Lower lobe of right lung (tissue), 2 donors: ENCODE measurements at places on chromosomes 5 and 9.

DNA sequence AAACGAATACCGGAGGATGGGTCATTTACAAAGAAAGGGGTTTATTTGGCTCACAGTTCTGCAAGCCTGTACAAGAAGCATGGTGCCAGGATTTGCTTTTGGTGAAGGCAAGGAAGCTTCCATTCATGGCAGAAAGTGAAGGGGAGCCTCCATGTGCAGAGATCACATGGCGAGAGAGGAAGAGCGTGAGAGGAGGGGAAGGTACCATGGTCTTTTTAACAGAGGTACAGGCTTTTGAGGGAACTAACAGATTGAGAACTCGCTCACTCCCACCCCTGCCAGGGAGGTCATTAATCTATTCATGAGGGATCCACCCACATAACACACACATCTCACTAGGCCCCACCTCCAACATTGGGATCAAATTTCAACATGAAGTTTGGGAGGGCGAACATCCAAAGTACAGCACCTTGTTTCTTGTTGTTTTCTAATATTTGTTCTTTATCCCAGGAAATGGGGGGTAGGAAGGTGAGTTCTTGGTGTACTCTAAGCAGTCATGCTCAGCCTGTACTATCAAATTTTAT, 18.5 kb downstream of the TMC1 start:
- peaks cover 7% of the 10 kb centered on the region for H3K4me1 ChIP-seq
- H3K4me3 ChIP-seq = no peak overlapping the region
- no peaks in the 10 kb centered on the region for H3K27me3 ChIP-seq
- peak overlapping the region; percentile 49 for H3K27ac ChIP-seq

DNA sequence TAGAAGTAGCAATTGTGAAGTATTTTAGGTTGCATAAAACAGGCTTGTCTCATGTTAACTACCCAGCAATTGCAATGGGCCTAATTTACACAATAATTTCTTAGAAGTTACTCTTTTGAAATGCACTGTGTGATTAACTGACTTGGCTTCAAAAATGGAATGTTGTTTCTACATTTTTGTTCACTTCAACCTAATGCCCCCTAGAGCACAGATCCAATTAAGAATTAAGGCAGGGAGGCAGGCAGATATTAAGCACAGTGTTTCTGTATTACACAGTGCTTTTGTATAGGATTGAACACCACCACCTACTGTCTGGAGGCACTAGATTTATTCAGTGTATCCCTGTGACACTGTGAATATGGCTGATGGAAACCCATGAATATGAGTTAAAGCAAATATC, 302.1 kb downstream of the FBXL17 start:
- H3K27ac ChIP-seq = no peak overlapping the region
- H3K36me3 ChIP-seq = no peaks in the 10 kb centered on the region
- DNase-seq = no peak
- no peaks in the 10 kb centered on the region for H3K27me3 ChIP-seq
- H3K4me3 ChIP-seq = no peak overlapping the region

DNA sequence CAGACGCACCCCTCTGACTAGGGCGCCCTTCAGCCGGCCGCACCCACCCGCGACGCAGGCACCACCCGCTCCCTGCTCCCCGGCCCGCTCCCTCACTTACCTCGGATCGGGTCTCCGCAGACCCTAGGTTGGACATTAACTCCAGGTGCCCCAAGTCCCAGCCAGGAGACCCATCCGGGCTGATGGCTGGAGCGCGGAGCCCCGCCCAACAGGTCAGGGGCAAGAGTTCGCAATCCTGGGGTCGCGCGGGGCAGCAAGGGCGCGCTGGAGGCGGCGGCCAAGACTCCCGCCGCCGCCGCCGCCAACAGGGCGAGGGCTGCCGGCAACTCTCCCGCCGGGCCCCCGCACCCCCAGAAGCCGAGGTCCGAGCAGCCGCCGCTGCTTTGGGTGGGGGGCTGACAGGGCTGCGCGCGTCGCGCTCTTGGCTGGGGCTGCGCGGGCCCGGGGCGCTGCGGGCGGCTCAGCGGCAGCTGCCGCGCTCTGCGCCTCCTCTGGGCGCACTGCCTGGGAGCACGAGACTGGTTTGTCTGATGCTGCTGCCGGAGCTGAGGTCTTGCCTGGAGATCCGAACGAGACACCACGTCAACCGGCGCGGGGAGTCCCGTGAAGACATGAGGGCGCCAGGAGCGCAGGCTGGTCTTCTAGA, at the start of gene GDNF:
Gene GDNF (minus strand): TSS at position 635 of the 646 bp plus-strand sequence. CDS start 5,245 bp downstream, outside the sequence.
- peak within 1 kb of the TSS; percentile 41 for H3K4me3 ChIP-seq
- H3K27me3 ChIP-seq = peaks cover 82% of the 10 kb centered on the region
- no peak within 1 kb of the TSS for H3K27ac ChIP-seq
- no peak for DNase-seq
- peaks cover 40% of the 10 kb centered on the region for H3K4me1 ChIP-seq
- H3K36me3 ChIP-seq = no peaks in the 10 kb centered on the region

DNA sequence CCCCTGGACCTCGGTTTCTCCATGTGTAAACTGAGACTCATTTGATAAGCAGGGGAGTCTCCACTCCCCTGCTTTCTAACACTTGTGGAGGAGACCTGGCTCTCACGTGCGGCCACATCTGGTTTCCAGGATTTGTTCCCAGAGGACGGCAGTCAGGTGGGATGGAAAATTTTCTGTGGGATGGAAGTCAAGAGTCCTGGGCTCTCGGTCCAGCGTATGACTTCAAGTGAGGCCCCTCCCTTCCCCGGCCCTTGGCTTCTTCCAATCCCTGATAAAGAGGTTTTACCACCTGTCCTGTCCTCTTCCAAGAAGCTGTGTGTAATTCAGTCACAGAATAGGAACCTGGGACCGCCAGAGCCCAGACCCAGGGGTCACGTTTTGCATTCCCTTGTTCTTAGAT, 35.0 kb downstream of the TMOD1 start:
- H3K4me3 ChIP-seq = no peak overlapping the region
- no peaks in the 10 kb centered on the region for H3K36me3 ChIP-seq
- no peaks in the 10 kb centered on the region for H3K4me1 ChIP-seq
- no peaks in the 10 kb centered on the region for H3K27me3 ChIP-seq

DNA sequence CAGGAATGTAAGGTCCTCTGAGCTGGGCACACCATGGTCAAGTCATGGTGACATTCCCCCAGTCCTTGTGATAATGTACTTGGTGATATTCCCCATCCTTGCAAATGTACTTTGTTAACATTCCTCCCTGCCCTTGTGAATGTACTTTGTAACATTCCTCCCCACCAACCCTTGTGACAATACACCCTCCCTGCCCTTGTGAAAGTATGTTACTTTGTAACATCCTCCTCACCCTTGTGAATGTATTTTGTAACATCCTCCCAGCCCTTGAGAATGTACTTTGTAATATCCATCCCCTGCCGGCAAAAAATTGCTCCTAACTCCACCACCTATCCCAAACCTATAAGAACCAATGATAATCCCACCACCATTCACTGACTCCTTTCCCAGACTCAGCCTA, 53.3 kb downstream of the RAPGEF6 start:
- no peak overlapping the region for H3K27ac ChIP-seq
- H3K4me3 ChIP-seq = no peak overlapping the region
- H3K36me3 ChIP-seq = no peaks in the 10 kb centered on the region
- DNase-seq = no peak
- H3K27me3 ChIP-seq = no peaks in the 10 kb centered on the region

GRCh38 chr5:168244838-168245559, 46.4 kb upstream of the WWC1 start:
- DNase-seq = no peak
- H3K27me3 ChIP-seq = no peaks in the 10 kb centered on the region
- no peak overlapping the region for H3K4me3 ChIP-seq
- no peak overlapping the region for H3K27ac ChIP-seq
- no peaks in the 10 kb centered on the region for H3K36me3 ChIP-seq

- no peak for DNase-seq
- peaks cover 8% of the 10 kb centered on the region for H3K4me1 ChIP-seq
- no peaks in the 10 kb centered on the region for H3K27me3 ChIP-seq
Measured at GRCh38 chr5:176959051-176959450, 47.5 kb downstream of the UIMC1 start.

GRCh38 chr5:154047324-154047723, 8.6 kb downstream of the MFAP3 start:
- H3K4me3 ChIP-seq = no peak overlapping the region
- H3K4me1 ChIP-seq = peaks cover 16% of the 10 kb centered on the region
- H3K27ac ChIP-seq = no peak overlapping the region
- peaks cover 25% of the 10 kb centered on the region for H3K36me3 ChIP-seq

- no peaks in the 10 kb centered on the region for H3K27me3 ChIP-seq
- no peak overlapping the region for H3K4me3 ChIP-seq
- H3K4me1 ChIP-seq = no peaks in the 10 kb centered on the region
- DNase-seq = no peak
- H3K27ac ChIP-seq = no peak overlapping the region
- no peaks in the 10 kb centered on the region for H3K36me3 ChIP-seq
Measured at GRCh38 chr5:57736716-57737115, 254.1 kb upstream of the ACTBL2 start.

DNA sequence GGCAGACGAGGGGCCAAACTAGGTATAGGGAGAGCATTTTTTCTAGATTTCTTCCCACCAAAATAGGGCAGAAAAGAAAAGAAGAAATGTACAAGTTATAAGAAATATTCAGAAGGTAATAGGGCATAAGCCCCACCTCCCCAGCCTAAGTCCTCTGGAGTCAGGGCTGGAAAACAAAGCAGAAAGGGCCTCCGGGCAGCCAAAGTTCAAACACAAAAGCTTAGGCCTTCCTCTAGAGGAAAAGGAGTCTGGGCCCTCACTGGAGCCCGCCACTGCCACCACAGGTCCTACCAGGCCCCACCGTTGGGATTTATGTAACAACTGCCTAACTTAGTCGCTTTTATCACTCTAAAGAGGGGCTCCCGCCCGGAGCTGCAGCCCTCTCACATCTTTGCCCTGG, 27.6 kb downstream of the TBC1D2 start:
- peaks cover 20% of the 10 kb centered on the region for H3K4me1 ChIP-seq
- DNase-seq = no peak
- peaks cover 91% of the 10 kb centered on the region for H3K36me3 ChIP-seq
- H3K4me3 ChIP-seq = no peak overlapping the region

GRCh38 chr9:115025721-115026120, 92.2 kb downstream of the TNC start:
- H3K27me3 ChIP-seq = no peaks in the 10 kb centered on the region
- H3K27ac ChIP-seq = no peak overlapping the region
- H3K36me3 ChIP-seq = no peaks in the 10 kb centered on the region
- no peaks in the 10 kb centered on the region for H3K4me1 ChIP-seq
- DNase-seq = no peak

GRCh38 chr9:111949919-111950318, 53.3 kb downstream of the UGCG start:
- no peak for DNase-seq
- no peak overlapping the region for H3K4me3 ChIP-seq

DNA sequence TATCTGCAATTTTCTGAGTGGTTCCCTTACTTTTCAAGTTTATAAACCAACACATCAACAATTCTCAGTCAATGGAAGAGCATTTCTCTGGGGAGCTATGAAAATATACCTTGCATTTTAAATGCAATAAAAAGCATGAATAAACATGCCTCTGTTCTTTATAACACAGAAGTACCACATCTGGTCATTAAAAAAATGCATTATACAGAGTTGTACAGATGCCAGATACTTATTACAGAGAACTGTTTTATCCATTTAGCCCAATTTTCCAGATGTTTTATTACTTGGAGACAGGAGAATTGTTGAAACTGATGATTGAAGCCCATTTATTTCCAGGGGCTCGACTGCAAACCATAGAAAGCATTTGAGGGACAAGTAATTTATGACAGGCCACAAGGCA, 19.2 kb upstream of the HEXB start:
- H3K27ac ChIP-seq = no peak overlapping the region
- no peaks in the 10 kb centered on the region for H3K27me3 ChIP-seq
- no peaks in the 10 kb centered on the region for H3K4me1 ChIP-seq

DNA sequence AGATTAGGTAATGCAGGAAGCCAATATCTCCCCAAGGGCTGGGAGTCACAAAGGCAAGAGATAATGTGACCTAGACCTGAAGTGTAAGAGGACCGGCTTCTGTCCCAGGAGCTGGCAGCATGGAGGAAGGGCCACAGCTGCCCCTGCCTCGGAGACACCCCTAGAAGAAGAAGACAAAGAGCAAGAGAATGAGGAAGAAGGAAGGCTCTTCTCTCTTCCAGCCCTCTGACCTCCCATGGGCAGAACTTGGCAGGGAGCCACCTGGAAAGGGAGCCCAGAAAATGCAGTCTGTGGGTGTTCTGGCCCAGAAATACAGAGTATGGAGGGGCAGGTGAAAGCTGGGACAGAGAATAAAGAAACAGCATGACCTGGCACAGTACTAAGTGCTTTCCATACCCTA, 151.0 kb downstream of the C5orf15 start:
- no peak for DNase-seq
- H3K4me1 ChIP-seq = peaks cover 31% of the 10 kb centered on the region
- no peak overlapping the region for H3K27ac ChIP-seq
- no peak overlapping the region for H3K4me3 ChIP-seq
- no peaks in the 10 kb centered on the region for H3K36me3 ChIP-seq

- H3K27ac ChIP-seq = no peak overlapping the region
- H3K4me3 ChIP-seq = no peak overlapping the region
- H3K36me3 ChIP-seq = no peaks in the 10 kb centered on the region
- no peak for DNase-seq
- H3K27me3 ChIP-seq = no peaks in the 10 kb centered on the region
- no peaks in the 10 kb centered on the region for H3K4me1 ChIP-seq
Measured at GRCh38 chr5:146717951-146718350, 160.6 kb downstream of the PPP2R2B start.

GRCh38 chr5:159734366-159734765, 181.9 kb upstream of the ADRA1B start:
- no peak overlapping the region for H3K4me3 ChIP-seq
- no peaks in the 10 kb centered on the region for H3K4me1 ChIP-seq
- no peaks in the 10 kb centered on the region for H3K27me3 ChIP-seq
- H3K36me3 ChIP-seq = no peaks in the 10 kb centered on the region
- no peak overlapping the region for H3K27ac ChIP-seq
- DNase-seq = no peak

- no peaks in the 10 kb centered on the region for H3K4me1 ChIP-seq
- H3K27me3 ChIP-seq = no peaks in the 10 kb centered on the region
- no peak for DNase-seq
Measured at GRCh38 chr9:19938990-19939733, 150.3 kb upstream of the SLC24A2 start.

DNA sequence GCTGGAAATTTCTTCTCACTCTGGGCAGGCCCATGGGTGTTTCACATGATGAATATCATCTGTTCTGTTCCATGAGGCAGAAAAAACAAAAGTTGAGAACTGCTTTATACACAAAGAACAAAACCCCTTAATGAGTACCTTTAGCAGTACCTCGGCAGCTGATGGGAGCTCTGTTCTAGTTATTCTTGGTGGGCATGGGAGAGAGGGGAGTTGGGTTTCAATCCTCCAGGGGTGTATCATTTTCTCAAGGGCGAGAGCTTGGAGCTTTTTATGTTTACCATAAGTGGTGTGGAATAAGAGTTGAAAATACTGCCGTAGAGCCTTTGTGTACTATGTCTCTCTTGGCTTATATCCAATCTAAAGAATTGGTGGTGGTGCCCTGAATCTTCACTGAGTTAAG, 103.3 kb upstream of the ZNF608 start:
- H3K36me3 ChIP-seq = no peaks in the 10 kb centered on the region
- H3K27me3 ChIP-seq = no peaks in the 10 kb centered on the region
- no peak overlapping the region for H3K4me3 ChIP-seq
- H3K4me1 ChIP-seq = no peaks in the 10 kb centered on the region
- no peak overlapping the region for H3K27ac ChIP-seq

GRCh38 chr5:76144513-76145274, 61.5 kb downstream of the SV2C start:
- no peaks in the 10 kb centered on the region for H3K36me3 ChIP-seq
- H3K4me1 ChIP-seq = no peaks in the 10 kb centered on the region

- no peak overlapping the region for H3K4me3 ChIP-seq
- DNase-seq = no peak
- H3K27ac ChIP-seq = no peak overlapping the region
- H3K4me1 ChIP-seq = no peaks in the 10 kb centered on the region
Measured at GRCh38 chr9:128473104-128473503, 17.3 kb downstream of the ODF2 start.

- H3K4me3 ChIP-seq = no peak overlapping the region
- no peak overlapping the region for H3K27ac ChIP-seq
- no peaks in the 10 kb centered on the region for H3K27me3 ChIP-seq
- H3K4me1 ChIP-seq = no peaks in the 10 kb centered on the region
- no peaks in the 10 kb centered on the region for H3K36me3 ChIP-seq
Measured at GRCh38 chr5:98656796-98657195, 116.7 kb upstream of the RGMB start.
